ENCODE measurements at places on chromosomes 6 and 20.

- no peak for DNase-seq
These were observed 36.6 kb downstream of the NKX2-4 start for GRCh38 chr20:21360705-21361104.

- no peak for DNase-seq
These were observed 23.9 kb downstream of the SUMO4 start for GRCh38 chr6:149423964-149424440.

GRCh38 chr6:152098683-152099082 is 291.2 kb downstream of the ESR1 start:
- DNase-seq = no peak

- DNase-seq = no peak
These were observed 144.5 kb upstream of the MCHR2 start for GRCh38 chr6:100138346-100139022.

DNA sequence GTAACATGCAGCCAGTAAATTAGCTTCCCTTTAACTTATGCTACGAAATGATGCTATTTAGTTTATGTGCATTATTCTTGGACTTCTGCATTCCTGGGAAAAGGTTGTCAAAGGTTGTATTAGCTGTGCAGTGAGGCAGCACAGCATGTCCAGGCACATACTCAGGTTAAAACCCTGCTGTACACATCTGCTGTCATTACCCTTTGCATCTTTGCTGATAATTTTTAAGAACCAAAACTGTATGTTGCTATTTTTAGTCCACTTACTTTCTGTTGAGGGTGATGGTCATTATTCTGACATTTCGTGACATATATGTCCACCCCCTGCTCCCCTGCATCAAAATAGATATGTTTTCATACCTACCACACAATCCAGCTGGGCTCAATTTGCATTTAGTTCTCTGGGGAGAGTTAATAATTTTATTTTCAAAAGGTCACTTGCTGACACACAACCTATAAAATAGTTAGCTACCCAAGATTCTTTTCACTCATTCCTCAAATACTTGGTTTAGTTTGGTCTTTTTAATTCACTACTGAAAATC is 142.5 kb upstream of the SPACA1 start:
- DNase-seq = no peak

DNA sequence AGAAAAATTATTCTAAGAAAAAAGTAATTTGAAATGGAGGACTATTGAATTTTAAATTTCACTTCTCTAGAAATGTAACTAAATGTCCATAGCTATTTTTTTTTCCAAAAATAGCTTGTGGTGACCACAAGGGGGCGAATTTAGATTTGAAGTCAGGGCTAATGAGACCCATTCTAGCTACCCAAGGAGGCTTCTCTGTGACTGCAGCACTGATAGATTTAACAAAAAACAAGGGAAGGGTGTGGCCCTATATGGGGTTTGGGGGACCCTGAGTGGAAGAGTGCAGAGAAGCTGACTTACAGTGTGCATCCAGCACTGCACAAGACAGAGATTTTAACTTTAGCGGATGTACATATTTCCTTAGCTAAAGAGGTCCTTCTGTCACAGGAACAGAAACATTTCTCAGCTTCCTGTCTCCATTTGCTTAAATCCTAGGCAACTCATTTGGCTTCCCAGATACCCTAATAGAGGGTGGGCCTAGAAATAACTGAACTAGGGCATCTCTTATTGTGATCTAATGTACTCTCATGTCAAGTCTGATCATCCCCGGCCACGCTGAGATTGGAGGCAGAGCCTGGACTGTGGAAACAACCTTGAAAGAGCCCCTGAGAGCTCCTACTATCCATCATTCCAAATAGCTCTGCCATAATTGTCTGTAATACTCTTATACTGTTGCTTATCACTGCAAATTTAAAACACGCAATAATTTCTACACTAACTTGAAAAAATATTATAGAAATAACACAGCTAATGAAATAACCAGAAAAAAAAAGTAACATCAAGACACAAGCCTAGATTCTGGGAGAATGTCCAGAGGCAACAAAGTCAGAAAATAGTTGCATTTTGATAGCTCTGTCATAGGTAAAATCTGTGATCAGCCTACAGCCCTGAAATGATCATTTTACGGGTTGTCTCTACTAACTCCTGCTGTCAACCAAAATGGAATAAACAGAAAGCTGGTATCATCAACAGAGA is 93.6 kb downstream of the SNAP91 start:
- DNase-seq = no peak

GRCh38 chr20:1450926-1451491 is 15.6 kb downstream of the NSFL1C start:
- DNase-seq = no peak

GRCh38 chr20:49948809-49949507 is 12.8 kb downstream of the RNF114 start:
- DNase-seq = no peak

- no peak for DNase-seq
These were observed 111.8 kb downstream of the MTHFD1L start for GRCh38 chr6:150977281-150977680.

GRCh38 chr6:2384528-2384927 is 139.1 kb upstream of the GMDS start:
- DNase-seq = no peak

- DNase-seq = no peak
These were observed 95.1 kb upstream of the PTPN1 start for GRCh38 chr20:50415021-50415515.

DNA sequence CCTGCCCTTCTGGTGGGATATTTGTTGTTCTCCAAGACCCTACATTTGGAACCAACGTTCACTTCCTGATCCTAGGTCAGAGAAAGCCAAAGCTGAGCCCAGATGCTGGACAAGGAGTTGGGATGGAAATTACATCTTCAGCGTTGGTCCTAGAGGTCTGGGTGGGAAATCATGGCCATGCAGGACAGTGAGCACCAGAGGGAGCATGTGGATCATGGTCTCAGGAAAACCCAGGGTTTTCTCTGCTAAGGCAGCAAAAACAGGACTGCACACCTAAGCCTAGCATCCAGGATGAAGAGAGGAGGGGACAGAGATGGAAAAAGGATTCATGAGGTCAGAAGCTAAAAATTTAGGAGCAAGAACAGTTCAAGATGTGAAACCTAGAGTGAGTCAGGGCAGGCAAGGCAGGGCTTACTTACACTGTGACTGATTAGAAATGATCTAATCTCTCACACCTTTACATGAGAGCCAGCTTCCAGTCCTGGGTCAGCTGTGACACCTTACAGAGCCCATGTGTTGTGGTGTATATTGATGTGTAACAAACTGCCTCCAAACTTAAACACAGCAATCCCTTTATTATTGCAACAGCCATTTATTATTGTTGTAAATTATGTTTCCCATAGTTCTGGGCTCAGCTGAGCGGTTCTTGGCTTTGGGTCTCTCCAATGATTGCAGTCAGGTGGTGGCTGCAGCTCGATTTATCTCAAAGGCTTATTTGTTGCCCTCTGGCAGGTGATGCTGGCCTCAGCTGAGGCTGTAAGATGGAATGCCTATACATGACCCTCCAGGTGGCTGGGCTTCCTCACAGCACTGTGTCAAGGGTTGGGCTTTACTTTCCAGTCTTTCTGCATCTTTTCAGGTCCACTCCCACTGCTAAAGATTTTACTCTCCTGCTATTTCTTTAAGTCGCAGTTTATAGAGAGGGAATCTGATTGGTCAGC is 6.5 kb downstream of the C20orf202 start:
- DNase-seq = no peak

GRCh38 chr6:13486679-13487121 is 700 bp downstream of the GFOD1 start:
- no peak for DNase-seq

DNA sequence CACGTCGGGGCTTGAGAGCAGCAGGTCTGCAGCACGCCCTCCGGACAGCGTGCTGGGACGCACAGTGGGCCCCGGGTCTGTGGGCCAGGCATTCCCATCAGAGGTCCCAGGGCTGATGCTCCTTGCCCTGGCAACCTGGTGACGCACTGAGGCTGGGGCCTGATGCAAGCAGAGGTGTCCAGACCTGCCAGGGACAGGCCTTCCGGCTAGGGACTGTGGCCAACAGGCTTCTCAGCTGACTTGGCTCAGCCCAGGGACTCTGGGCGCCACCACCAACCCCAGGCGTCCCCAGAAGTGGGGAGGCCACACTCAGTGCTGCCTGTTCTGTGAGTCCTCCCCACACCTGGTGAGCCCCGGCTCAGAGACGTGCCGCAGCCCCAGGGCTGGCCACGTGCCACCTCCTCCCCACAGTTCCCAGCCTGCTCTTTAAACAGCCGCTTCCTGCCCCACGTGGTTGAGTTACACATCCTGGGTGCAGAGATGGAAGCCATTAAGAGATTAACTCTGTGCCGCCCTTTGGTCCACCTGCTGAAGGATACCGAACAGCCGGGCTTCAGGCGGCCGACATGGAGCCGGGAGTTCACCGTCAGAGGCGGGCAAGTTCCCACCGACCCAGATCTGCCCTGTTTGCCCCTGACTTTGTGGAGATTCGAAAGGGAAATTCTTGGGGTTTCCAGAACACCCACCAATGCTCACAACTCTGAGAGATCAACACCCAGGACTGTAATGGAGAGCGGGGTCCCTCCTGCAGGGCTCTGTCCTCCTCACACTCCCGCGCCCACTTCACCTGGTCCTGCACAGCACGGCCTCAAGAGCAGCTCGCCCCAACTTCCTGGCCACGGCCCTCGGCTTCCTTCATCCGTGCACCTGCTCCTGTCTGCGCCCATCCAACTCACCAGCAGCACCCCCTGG is 37.6 kb upstream of the ZBP1 start:
- DNase-seq = no peak

DNA sequence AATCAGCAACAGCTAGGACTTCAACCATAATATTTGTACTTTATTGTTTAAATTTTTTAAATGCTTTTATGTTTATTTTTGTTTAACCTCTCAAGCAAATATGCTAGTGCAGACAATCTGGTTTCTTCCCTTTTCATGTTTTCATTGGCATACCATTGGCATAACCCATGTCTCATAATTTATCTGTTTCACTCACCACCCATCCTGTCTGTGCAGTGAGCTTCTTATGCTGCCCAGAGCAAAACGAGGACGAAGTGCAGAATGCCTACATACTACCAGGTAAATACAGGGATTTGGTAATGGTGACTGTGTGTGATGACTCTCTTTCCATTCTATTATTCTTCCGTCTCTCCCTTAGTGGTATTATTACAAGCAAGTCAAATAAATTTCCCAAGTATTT is 361.4 kb upstream of the KCNQ5 start:
- no peak for DNase-seq

- no peak for DNase-seq
These were observed 72.8 kb upstream of the ECI2 start for GRCh38 chr6:4208158-4208557.

- DNase-seq = no peak
These were observed 7.1 kb downstream of the DUSP22 start for GRCh38 chr6:299104-299980.

- DNase-seq = no peak
These were observed 17.2 kb downstream of the GDAP1L1 start for GRCh38 chr20:44264287-44264686.

DNA sequence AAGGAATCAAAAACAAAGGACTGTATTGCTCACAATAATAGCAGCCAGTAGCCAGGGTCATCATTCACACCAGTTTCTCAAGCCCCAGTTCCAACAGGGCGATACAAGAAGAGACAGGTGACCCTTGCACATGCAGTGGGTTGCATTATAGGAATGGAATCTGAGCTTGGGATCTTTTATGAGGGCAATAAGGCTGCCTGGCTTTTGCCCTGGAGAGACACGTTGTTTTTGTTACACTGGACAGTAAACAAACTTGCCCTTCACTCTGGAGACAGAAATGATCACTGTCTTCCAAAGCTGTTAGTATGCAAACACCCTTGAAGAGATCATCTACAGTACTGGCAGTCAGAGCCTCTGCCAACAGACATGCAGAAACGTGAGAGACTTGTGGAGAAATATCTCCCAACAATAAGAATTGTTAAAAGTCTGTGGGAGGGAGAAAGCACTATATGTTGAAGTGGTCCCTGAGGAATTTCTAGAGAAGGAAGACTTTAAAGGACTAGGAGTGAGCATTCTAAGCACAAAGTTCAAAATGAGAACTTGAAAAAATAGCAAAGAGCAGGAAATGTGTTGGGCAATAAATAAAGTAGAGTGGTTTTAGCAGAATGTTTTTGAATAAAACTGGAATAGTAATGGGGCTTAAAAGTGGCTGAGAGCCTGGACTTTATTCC is 6.2 kb upstream of the COL12A1 start:
- DNase-seq = no peak

DNA sequence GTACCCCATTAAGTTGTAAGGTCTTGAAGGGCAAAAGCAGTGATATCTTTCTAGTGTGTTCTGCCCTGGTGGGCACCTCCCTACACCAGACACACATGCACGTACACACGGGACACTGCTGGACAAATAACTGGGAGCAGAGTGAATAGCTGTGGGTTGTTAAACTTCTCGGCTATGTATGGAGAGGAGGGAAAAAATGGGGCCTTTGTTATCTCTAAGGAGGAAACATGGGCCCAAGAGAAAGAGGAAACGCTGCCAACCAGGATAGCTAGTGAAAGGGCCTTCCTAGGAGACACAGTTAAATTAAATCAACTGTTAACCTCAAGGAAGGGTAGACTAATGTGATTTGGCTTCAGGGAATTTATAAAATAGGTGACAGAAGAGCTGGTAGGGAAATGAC is 169.7 kb downstream of the MYLK4 start:
- no peak for DNase-seq
